ENCODE measurements at places on chromosomes 5 and 9.

DNA sequence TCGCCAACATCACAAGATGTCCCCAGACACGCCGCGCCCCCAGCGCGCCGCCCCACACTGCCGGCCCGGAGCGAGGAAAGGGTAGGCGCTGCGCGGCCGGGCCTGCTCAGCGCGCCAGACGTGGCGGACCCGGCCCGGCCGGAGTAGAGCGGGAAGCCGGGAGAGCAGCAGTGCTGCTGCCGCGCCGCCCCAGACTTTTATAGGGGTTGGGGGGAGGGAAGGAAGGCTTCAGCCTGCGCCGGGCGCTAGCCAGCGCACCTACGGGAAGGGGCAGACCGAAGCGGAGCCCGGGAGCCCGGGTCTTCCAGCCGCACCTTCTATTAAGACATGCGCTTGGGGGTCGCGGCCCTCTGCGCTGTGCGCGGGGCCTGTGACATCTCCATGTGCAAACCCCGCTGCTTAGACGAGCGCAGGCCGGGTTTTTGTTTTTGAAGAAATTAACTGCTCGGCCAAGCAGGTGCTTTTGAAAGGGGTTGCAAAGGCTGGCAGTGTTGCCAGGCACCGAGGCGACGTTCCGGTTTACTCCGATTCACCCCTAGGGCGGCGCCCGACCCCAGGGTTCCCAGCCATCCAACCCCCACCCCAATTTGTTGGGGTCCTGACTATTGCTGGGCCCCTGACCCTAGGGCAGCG is 353 bp upstream of the PAX5 start:
- DNase-seq = no peak

- DNase-seq = no peak
Measured at GRCh38 chr5:52807723-52808122, 20.0 kb downstream of the ITGA1 start.

- no peak for DNase-seq
Measured at GRCh38 chr5:10989577-10990263, 228.7 kb upstream of the DAP start.

- DNase-seq = no peak
Measured at GRCh38 chr5:79456890-79457583, 56.9 kb downstream of the HOMER1 start.

DNA sequence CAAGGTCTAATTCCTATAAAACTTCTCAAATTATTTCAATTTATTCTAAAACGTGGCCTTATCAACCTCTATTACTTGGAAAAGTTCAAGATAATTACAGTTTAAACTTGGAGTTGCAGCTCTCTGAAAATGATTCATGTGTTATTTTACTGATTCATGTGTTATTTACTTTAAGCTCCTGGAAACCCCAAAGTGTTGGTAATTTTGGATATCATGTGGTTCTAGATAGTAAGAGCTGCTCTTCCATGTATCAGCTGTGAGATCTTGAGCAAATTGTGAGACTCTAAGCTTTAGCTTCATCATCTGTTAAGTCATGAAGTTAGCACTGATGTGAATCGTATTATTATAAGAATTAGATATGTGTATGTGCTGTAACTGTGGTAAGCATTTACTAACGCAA is 749.2 kb downstream of the TLE4 start:
- no peak for DNase-seq

DNA sequence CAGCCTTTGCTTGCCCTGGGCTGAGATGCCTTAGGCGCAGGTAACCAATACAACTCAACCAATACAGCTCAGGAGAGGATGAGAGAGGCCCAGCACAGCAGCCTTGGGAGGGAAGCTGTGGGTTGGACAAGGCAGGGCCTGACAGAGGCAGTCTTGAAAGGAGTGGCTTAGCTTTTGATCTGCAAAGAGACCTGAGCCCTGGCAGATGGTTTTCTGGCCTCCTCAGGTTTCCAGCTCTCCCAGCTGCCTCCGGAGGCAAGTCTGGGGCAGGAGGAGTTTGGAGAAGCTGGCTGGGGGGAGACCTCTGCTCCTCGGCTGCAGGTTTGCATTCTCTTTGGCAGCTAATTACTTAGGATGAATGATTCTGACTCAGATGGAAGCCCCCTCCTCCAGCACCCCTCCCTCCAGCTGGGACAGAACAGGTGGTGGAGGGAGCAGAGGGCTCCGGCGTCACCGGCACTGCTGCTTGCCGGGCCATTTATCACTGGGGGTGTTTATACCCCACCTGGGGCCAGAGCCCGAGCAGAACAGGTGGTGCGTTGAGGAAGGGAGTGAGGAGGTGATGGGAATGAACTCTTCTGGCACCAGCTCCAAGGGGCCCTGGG is 50.8 kb downstream of the TSPAN17 start:
- DNase-seq = no peak

GRCh38 chr5:130692770-130693169 is 472.3 kb downstream of the HINT1 start:
- no peak for DNase-seq

DNA sequence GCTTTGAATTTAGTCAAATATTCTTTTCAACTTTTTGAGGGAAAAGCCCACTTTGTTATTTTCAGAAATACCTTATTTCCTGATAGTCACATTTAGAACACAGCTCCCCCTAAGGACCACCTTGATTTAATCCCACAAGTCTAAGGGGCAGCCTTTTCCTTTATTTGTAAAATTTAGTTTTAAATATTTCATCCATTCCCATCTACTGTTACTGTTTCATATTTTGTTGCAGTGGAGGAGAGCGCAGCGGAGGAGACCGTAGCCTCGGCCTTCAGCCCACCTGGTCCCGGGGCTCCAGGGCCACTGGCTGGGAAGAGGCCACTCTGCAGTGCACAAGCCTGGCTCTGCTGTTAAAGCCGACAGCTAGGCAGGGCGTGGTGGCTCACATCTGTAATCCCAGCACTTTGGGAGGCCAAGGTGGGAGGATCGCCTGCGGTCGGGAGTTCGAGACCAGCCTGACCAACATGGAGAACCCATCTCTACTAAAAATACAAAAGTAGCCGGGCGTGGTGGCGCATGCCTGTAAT is 19.6 kb downstream of the LPCAT1 start:
- no peak for DNase-seq

DNA sequence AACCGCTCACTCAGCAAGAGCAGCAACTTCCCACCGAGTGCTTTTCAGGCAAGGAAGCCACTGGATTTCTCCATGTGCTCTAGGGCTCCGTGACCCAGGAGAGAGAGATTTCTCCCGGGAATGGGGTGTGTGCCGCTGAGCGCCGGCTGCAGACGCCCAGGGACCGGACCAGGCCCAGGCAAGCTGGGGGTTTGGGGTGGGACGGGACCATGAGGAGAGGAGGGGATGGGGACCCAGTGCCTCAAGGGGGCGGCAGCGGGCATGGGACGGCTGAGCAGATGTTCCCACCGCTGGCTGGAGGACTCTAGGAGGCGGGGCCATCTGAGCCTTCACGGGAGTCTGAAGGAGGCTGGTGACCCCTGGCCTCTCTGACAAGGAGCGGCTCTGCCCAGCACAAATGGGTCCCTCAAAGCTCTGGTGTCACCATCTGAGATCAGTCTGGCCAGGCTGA is 8.5 kb downstream of the LCN9 start:
- DNase-seq = no peak

- no peak for DNase-seq
Measured at GRCh38 chr5:74127381-74128320, 501.7 kb downstream of the ARHGEF28 start.

GRCh38 chr9:3329361-3329760 is 196.4 kb downstream of the RFX3 start:
- DNase-seq = no peak

DNA sequence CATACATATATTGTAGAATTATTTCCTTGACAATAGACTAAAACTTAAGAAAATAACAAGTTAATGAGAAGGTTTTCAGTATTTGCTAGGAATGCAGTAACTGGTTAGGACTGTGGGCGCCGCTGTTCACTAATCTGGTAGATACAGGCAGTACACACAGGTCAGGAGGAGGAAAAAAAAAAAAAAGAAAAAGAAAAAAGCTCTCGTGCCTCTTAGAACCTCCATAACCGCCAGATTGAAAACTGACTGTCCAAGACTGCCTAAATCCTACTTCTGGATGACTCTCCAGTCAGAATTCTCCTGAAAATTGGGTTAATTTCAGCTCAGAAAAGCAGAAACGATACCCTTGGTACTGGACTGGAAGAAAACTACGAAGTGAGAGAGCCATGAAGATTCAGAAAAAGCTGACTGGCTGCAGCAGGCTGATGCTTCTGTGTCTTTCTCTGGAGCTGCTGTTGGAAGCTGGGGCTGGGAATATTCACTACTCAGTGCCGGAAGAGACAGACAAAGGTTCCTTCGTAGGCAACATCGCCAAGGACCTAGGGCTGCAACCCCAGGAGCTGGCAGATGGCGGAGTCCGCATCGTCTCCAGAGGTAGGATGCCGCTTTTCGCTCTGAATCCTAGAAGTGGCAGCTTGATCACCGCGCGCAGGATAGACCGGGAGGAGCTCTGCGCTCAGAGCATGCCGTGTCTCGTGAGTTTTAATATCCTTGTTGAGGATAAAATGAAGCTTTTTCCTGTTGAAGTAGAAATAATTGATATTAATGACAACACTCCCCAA is at the start of gene PCDHGA1:
TSS of gene PCDHGA1 (plus strand) at position 216 of the 782 bp plus-strand sequence.
- no peak for DNase-seq
